Kidney epithelial cell (primary cell): ENCODE measurements at places on chromosomes 13 and 19. TPM values are rescaled to one million over a fixed set of nuclear protein-coding genes. Genes with fewer than 3 reads are reported as not detected.

GRCh38 chr13:104310861-104311260 is 1244.6 kb upstream of the SLC10A2 start:
- DNase-seq: no peak

- no peak for DNase-seq
These were observed 11.3 kb downstream of the JAK3 start for GRCh38 chr19:17836530-17836929.

DNA sequence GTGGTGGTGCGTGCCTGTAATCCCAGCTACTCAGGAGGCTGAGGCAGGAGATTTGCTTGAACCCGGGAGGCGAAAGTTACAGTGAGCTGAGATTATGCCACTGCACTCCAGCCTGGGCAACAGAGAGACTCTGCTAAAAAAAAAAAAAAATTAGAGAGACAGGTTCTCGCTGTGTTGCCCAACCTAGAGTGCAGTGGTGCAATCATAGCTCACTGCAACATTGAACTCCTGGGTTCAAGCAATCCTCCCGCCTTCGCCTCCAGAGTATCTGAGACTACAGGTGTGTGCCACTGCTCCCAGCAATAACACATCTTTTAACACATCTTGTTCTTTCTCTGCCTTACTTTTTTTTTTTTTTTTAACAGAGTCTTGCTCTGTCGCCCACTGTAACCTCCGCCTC is 32.7 kb downstream of the CLEC17A start:
- DNase-seq: no peak

- DNase-seq: no peak
These were observed 203.8 kb upstream of the SLITRK6 start for GRCh38 chr13:86003029-86003428.

GRCh38 chr13:53341144-53341510 is 312.5 kb downstream of the OLFM4 start:
- no peak for DNase-seq

DNA sequence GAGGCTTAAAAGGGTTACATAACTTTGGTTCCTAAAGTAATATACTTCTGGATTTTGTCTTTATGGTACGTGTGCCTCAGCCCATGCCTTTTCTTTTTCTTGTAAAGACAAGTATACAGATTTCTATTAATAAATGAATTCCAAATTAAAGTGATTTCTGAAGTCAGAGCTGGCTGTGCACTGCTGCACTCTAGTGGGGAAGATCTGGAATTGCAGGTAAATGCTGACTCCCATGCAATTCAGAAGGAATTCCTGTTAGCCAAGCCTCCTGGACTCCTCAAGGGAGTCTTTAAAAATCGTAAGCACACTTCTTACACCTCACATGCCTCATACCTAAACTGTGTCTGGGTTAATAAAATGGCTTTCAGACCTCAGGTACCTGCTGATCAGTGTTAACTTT is 118.4 kb upstream of the SLC7A1 start:
- no peak for DNase-seq

DNA sequence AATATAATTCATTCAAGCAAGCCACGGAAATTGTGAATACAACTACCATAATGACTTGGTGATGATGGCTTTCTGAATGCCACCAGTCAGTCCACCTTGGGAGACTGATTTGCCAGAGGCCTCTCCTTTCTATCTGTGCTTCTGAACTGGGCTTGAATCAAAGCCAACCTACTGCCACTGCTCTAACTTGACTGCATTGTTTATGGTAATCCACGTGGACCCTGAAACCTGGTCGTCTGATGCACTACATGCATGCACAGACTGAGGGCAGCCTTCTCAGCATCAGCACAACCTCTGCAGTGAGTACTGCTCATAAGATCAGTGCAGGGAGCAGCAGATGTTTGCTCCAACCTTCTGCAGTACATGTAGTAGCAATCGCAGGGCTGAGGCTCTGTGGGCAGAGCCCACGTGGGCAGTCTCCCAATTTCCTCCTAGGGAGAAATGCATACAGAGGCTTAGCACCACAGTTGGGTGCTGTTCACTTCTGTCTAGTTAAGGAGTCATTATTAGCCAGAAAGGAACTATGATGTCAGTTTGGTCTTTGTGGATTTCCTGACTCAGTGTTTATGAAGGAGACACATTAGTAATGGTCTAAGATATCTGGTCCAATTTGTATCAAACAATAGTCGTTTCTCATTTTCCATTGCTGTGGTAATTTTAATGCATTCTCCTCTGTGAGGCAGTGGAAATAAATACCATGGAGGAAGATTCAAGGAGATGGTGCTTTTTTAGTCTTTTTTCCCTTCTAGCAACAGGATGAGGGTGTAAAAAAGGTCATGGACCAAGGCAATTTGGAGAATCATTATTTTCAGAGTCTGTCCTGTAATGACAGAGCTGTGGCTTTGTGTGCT is 82.5 kb downstream of the AKAP11 start:
- DNase-seq: peak; percentile 21

- DNase-seq: no peak
These were observed 1.1 kb downstream of the ADAMTS10 start for GRCh38 chr19:8609279-8610040.

DNA sequence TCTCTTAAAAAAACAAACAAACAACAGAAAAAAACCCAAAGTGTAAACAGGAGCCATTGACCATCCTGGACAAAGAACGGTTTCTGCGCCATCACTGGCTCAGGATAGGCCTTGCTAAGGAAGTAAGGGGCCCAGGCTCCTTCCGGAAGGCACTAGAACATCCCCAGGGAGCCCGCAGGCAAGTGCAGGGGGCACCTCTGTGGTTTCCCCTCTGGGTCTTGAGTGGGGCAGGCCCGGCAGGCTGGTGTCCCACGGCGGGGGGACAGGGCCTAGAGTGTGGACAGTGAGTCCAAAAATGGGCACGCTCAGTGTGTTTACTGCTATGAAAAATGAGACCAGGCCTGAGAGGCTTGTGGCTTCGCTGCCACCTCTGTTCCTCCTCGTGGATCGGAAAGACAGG is 14.8 kb upstream of the RANBP3 start:
- no peak for DNase-seq

GRCh38 chr19:33767898-33768413 is 28.7 kb upstream of the KCTD15 start:
- DNase-seq: no peak

DNA sequence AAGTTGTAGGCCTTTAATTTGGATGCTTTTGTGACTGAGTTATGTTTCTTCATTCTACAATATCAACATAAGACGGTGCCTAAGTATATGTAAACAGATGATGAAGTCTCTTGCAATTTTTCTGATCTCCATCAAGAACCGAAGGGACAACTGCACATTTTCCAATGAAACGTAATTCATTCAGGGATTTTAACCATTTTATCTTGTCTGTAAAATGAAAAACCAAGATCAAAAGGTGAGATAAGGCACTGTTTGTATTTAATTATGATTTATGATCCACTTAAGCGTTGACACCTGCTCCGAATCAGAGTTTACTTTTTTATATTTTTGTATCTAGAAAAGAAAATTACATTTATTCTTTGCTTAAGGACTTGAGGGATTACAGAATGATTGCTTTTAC is 556.8 kb upstream of the ARGLU1 start:
- no peak for DNase-seq

DNA sequence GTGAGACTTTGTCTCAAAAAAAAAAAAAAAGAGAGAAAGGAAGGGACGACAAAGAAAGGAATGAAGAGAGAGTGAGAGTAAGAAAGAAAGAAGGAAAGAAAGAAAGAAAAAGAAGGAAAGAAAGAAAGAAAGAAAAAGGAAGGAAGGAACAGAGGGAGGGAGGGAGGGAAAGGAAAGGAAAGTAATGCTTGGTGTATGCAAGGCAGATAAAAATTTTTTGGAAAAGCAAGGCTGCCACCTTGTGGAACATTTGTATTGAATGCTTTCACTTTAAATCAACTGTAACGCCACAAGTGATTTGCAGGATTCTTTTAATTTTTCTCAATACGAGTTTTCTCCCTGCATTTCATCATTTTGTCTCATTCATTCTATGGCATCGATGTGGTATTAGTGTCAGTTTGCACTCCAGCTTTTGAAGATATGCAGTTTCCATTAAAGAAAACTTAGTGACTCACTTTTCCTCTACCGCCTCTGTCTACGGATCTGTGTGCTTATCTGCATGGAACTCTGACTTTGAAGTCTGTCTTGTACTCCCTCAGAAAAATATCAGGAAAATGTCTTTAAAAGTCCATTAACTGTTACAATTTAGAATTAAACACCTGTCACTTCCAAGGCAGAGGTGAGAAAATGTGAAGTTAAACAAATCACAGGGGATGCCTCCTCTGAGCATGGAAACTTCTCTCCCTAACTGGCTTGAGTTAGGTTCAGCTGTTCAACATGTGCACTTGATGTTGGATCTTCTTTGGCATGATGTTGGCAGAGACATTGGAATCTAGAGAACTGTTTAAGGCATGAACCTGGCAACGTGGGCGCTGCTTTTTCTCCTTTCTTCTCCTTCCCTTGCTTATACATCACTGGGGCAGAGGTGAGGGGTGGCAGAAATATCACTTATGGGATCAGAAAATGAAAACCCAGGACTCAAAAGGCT is 20.0 kb upstream of the ZDHHC20 start:
- peak; percentile 34 for DNase-seq

GRCh38 chr19:16017138-16017490 is 59.2 kb upstream of the TPM4 start:
- no peak for DNase-seq

GRCh38 chr19:48513289-48514122 is 1.9 kb upstream of the LMTK3 start:
- no peak for DNase-seq

- no peak for DNase-seq
These were observed 525.1 kb downstream of the MYO16 start for GRCh38 chr13:109154546-109154945.

DNA sequence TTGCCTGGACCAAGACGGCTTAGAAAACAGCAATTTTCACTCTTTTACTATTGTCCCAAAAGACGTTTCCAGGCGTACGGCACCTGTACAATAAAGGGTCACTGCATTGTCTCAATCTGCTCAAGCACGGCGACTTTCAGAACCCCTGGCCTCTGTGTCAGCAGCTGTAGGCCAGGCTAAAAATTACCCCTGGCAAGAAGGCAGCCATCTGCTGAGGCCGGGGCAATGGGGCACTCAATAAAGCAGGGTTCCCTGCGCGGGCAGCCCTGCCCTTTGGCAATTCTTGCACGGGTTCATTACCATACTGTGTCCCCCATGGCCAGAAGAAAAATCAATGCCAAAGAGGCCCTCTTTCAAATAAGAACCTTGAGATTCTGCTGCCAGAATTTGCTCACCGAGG is 52.1 kb downstream of the STK24 start:
- no peak for DNase-seq

GRCh38 chr19:50300814-50301606 is 28.2 kb downstream of the KCNC3 start:
- peak; percentile 37 for DNase-seq

- no peak for DNase-seq
These were observed 18.9 kb upstream of the IPO5 start for GRCh38 chr13:97934590-97934989.

GRCh38 chr13:60137911-60138560 is 25.7 kb downstream of the DIAPH3 start:
- DNase-seq: no peak

DNA sequence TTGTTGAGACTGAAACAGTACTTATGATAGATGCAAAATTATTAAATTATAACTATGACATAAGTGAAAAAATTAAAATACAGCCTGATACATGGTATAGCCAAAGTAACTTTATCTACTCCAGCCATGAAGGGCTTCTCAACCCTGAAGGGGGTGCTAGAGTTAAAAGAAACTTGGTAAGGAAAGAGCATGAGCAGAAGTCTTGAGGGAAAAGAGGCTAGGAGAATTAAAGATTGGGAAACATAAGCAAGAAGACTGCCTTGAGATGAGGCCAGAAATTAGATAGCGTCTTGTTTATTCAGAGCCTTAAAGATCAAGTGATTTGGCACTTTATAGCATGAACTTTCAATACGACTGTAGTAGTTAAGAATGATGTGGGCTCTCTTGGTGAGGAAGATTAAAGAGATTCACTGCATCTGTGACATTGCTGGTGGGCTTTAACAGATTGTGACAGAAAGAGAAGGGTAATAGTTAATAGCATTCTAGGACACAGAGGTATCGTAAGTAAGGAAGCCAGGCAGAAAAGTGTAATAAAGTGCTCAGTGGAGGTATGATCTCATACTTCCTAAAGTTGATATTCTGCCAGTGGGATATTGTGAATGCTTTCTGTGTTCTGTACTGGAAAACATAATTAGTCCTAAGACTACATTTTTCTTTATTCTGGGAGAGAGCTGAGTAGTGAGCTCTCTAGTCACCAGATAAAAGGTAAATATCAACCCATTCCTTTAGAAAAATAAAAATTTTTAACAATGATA is 385.4 kb upstream of the PRR20A start:
- DNase-seq: no peak

GRCh38 chr19:13401388-13401787 is 104.9 kb downstream of the CACNA1A start:
- no peak for DNase-seq

DNA sequence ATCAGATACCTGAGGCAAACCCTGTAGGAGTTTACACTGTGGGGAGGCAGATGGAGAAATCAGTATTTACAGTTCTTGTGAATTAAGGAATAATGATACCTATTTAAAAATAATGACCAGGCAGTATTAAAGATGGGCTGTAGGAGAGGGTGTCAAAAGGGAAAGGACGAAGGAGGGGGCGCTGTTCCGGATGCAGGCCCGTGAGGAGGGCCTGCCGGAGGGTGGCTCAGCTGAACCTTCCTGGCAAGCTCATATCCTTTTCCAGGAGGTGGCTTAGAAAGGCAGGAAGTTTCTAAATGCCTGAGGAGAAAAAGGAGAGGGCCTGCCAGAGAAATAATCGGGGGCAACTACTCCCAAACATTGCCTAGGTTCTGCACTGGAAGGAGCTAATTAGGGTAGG is 46.6 kb downstream of the MBNL2 start:
- DNase-seq: no peak

Gene ZNF888
- 4.3 and 5.4 TPM in 2 replicates for total RNA-seq

Gene NLRP9
- not detected in 2 replicates for total RNA-seq

Gene SLITRK5
- total RNA-seq: under 0.01 TPM in 2 replicates

Gene LPAR2
- total RNA-seq: 19.2 and 30.5 TPM in 2 replicates

Gene SHANK1
- total RNA-seq: 1.2 and 1.6 TPM in 2 replicates

Gene TGFBR3L
- total RNA-seq: 0.14 and 4.5 TPM in 2 replicates

Gene ANKLE1
- 0.17 and 0.55 TPM in 2 replicates for total RNA-seq
